ENCODE measurements at places on chromosomes 5 and 9.

GRCh38 chr5:67030289-67031056 is 166.1 kb downstream of the CD180 start:
- no peak for DNase-seq

- no peak for DNase-seq
These were observed 5.9 kb downstream of the LPCAT1 start for GRCh38 chr5:1517838-1518237.

DNA sequence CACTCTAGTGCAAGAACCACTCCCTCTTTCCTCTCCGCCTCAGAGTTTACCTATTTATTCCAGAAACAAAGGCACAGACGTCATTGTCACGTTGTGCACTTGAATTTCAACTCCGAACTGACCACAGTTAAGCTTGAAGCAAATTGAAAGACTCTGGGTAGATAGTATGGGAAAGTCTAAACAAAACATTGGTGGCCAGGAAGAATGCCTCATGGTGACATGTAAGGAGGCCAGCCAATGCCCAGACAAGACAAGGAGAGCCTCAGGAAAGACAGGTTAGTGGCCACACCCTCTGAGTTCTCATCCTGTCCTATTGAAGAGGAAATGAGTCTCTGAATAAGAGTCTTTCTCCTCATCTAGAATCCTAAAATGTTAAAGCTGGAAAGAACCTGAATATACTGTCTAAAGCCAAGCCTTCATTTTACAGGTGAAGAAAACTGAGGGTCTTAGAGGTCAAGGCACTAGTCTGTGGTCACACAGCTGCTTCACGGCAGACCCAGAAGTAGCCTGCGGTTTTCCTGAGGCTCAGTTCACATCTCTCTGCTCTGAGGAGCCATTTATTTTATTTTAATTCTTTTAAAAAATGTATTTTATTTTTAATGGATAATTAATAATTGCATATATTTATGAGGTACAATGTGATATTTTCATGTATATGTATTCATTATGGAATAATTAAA is 30.2 kb downstream of the ZFAND5 start:
- no peak for DNase-seq

- DNase-seq = no peak
These were observed 51.4 kb upstream of the RARS1 start for GRCh38 chr5:168434746-168435321.

GRCh38 chr5:135307143-135307903 is 91.7 kb downstream of the MACROH2A1 start:
- DNase-seq = no peak

DNA sequence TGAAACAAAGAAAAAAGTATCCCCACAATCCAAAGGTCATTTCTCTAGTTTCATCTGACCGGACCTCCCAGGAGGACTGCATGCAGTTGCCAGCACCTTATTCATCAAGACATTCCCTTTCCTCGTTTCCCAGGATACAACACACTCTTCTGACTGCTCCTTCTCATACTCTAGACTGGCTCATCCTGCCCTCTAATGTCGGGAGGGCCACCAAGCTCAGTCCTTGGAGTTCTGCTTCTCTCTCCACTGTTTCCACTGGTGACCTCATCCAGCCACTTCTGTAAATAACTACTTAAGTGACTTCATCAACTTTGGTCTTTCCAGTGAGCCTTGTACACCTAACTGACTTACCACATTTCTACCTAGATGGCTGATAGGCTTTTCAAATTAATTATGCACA is 179.1 kb downstream of the EPB41L4A start:
- DNase-seq = no peak

DNA sequence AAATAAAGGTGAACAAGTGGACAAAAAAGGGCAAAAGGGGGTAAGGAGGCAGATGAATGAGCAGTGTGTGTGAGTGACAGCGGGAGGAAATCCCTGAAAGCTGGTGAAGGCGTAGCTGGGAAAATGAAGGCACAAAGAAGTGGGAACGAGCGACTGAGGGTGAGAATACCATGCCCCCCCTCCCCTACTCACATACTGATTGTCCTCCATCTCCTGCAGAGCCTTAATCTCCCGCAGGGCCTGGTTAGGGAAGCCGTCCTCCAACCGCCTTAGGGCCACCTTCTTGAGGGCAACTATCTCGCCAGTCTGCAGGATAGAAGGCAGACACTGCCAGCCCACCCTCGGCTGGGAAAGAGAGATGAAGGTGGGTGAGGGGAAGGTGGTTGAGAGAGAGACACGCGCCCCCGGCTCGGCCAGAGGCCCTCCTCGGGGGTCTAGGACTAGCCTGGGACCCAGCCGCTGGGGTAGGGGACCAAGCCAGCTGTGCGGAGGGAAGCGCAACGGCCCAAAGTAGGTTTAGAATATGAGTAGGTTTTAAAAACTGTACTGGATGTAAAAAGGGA is 522 bp downstream of the CDK20 start:
- DNase-seq = no peak

DNA sequence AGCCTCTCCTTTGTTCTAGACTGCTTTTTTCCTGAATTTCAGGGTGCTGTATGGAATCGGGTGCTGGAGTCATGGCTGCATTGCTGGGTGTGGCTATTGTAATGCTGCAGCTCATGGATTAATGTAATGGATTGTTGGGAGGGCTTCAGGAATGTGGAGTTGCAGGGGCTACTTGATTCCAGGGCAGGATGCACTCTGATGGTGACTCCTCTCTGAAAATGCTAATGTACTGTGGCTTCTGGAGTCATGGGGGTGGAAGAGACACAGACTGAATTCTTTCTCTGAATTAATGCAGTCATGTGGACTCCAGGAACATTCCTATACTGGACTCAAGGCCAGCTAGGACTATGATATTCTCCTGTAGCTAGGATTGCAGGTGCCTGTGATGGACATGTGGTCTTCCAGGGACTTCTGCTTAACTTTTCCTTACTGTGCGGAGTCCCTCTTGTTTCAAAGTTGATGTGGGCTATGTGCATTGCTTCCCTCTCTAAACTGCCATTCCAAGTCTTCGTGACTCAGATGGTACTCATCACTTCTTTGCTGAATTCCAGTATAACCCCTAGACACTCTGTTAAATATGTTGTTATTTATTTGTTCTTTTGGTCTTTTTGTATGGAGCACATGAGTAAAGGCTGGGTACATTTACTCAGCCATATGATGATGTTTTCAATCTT is 396.2 kb downstream of the KCTD16 start:
- DNase-seq = no peak

DNA sequence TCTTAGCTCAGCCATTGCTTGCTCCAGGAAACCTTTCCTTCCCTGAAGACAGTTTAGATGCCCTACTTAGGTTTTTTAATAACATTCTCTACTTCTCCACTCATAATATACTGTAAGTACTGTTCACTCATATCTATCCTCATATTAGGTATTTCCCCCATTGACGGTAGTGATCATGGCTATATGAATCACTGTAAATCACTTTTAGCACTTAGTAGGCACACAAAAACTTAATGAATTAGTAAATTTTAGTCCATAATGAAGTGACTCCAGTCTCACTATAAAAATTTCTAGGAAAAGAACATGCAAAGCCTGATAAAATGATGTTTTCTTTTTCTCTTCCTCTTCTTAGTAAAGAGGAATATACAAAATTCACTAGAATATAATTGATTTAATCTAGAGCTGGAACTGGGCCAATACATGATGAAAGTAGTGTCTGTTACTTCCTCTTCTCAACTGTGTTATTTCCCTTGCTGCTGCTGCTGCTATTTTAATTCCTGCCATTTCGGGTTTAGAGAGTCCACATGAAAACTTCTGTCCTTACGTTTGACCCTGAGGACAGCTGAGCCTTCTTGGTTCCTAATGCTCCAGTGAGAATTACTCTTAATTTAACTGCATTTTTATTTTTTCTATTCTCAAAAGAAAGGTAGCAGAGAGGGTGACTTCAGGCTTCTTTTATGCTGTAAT is 73.5 kb downstream of the LNPEP start:
- no peak for DNase-seq

DNA sequence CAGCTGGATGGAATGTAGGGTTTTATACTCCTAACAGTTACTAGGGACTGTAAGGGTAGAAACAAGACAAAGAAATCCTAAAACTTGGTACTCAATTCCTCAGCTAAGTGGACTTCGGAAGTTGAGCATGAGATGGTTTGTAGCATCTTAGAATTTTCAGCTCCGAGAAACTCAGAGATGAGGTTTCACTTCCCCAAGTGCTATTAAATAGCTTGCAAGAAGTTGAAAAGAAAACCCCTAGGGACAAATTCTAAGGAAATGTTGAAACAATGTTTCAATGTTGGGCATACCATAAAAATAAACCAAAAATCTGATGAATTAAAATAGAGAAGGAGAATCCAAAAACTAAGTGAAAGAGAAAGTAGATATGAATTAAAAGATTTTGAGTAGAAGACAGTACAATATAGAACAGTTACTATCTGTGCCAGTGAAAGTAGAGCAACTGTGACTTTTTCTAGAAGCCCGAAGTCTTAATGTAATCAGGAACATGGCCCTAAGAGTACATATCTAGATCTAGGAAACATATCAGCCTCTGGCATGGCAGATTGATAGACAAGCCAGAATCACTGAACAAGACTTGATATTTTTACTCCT is 308.6 kb upstream of the RGMB start:
- DNase-seq = no peak

DNA sequence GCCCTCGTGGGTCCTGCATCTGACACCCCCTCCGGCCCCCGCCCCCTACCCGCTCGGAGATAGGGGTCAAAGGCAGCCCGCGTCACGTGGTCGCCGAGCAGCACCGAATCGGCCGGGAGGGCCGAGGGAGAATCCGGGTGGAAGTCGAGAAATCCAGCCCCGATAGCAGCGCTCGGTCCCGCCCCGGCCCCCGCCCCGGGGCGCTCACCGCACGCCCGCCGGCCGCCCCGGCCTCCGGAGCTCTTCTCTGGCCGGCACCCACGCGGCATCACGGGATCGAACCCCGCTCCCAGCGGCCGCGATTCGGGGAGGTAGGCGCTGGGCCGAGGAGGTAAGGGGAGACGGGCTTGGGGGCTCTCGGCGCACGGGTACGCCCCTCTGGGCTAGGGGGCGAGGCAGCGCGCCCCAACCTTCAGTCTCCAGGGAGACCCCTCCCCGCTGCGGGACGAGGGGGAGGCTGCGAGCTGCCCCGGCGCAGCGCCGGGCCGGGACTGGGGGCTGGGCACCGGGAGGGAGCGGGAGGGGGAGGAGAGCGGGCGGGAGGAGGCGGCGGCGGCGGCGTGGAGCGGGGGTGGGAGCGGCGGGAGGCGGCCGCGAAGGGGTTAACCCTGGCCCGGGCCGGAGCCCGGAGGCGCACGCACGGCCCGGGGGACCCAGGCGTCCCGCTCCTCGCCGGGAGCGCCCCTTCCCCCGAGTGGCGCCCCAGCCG is 22.1 kb upstream of the NDST1 start:
- DNase-seq = no peak

- DNase-seq = no peak
These were observed 29.1 kb downstream of the CFAP77 start for GRCh38 chr9:132439153-132439552.

DNA sequence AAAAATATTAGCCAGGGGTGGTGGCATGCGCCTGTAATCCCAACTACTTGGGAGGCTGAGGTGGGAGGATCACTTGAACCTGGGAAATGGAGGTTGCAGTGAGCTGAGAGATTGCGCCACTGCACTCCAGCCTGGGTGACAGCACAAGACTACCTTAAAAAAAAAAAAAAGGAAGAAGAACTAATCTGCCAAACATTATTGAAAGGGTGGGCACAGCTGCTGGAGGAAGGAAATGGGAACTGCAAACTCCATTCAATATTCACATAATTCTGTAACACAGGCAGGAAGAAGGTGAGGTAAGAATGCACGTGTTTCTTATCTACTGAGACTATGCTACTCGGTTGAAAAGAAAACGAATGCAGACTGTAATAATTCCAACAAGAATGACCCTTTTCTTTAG is 121.1 kb upstream of the GNA14 start:
- DNase-seq = no peak

All from activated effector memory CD4-positive, alpha-beta T cell treated with Interleukin-2 at 50 U/mL for 16 hours (primary cell).